Chondrocyte (in vitro differentiated cells): ENCODE measurements at places on chromosomes 7 and 10.

DNA sequence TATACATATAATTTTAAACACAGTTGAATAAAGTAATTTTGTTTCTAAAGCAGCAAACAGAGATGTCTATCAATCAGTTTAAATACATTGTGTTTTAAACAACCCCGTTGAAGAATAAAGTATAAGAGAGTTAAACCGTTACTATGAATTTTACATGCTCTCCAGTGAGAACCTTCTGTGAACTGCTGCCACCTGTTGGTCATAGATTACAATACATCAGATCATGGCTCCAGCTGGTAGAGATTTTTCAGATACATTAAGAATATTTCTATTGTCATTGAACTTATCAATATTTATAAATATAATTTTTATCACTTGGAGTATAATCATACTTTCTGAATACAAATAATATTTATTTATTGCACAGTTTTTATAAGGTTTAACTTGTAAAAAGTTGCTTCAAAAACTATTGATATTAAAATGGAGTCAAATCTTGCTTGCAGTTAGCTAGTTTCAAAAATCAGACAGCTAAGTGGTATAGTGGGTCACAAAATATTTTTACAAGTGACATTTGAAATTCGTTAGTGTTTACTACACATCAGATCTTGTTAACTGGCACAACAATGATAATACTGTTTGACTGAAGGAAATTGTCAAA is 561.2 kb upstream of the PHF14 start:
- no peak for DNase-seq

GRCh38 chr7:128710481-128710880 is 28.7 kb upstream of the CALU start:
- no peak for DNase-seq

GRCh38 chr7:17136126-17136525 is 162.3 kb upstream of the AHR start:
- no peak for DNase-seq

DNA sequence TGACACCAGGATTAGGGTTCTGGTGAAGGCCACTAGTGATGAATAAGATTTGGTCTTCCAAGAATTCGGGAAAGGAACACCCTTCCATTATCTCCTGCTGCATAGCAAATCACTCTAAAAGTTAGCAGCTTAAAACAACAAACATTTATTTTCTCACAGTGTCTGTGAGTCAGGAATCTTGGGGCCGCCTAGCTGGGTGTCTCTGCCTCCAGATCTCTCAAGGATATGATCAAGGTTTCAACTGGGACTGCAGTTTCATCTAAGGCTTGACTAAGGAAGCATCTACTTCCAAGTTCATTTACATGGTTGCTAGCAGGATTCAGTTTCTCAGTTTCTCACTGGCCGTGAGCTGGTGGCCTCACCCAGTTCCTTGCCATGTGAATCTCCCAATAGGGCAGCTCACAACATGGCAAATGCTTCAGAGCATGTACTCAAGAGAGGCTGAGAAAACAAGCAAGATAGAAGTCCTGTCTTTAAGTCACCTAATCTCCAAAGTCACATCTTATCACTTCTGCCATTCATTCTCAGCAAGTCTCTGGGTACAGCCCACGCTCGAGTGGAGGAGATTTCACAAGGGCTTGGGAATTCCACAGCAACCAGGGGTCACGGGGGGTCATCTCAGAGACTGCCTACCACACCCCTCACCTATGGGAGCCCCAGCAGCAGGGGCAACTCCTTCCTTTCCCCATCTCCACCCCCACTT is 26.8 kb downstream of the TLX1 start:
- no peak for DNase-seq

DNA sequence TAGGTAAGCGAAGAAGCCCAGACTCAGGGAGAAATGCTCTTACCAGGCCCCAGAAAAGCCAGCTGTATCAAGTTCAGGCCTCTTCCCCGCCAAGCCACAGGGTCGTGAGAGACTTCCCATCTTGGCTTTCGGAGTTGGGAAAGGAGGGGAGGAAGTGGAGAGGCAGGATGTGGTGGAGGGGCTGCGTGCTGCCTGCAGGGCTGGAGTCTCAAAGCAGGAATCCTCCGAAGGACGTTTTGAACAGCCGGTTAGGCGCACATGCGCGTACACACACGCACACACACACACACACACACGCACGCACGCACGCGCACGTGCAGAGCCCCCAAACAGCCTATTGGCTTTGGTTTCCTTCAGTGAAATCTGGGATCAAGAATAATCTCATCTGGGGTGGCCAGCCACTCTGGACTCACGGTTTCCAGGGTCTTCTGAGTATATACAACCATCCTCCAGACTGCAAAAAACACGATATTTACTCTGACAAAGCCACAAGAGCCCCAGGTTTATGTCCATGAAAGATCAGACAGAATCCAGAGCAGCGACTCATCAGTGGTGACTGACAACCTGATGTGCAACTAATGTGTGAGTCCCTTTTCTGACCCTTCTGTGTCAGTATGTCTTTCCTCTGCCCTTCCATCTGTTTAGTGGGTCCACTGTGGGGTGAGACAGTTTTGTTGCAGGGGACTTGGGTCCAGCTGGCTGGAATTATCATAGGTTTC is 115.0 kb upstream of the ZNF438 start:
- DNase-seq, result no peak

DNA sequence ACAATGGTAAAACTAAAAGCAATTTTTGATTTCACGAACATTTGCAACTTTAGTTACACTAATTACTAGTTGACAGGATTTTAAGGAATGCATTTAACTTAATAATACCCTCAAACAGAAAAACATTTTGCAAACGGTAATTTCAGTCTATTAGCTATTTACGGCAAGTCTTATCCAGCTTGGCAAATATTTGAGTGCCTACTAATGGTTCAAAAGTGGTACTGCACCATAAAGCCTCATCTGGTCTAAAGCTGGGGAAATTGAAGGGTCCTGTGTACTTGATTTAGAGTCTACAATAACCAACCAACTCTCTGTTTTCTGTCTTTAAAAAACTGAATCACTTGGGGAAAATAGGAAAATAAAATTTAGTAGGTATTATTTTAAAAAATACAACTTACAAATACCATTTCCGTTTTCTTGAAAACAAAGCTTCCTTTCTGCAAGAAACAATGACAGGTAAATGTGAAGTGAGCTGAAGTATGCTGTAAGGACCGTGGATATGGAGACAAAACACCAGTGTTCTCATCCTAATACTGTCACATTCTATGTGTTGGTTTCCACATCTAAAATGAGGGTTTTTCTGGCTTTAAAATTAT is 142.3 kb downstream of the VPS50 start:
- no peak for DNase-seq

DNA sequence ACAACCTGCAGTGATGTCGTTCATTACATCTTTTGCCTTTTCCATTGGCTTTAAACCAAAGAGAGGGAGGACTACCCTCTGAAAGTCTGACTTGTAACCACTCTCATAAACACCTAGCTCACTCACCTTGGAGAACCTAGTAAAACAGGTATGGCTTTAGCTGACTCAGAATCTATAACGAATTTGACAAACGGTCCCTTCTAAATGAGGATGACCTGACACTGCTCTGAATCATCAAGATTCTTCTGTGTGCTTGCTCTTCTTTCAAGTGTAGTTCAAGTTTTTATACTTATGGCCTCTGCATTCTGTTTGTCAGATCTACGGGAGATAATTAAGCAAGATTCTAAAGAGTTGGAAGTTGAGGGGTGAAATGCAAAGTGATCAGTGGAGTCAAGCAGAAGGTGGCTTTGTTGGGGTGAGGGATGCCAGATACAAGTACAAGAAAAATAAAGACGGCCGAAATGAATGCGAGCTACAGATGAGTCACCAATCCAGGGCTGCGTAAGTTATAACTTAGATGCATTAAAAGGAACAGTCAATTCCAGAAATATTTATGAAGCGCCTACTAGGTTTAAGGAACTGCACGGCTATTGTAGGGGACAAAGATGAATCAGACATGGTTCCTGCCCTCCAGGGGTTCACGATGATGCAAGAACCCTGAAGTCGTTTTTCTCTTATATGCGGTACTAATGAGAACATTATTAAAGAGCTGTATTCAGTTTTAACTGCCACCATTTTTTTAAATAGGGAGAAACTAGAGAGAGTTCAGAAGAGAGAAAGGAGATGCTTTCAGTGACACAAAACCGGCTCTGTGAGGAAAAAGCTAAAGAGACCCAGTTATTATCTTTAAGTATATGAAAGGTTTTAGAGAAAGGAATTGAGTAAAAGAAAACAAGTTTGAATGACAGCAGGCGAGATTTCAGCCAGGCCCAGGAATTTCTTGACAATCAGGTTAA is 6.5 kb downstream of the HIPK2 start:
- no peak for DNase-seq

DNA sequence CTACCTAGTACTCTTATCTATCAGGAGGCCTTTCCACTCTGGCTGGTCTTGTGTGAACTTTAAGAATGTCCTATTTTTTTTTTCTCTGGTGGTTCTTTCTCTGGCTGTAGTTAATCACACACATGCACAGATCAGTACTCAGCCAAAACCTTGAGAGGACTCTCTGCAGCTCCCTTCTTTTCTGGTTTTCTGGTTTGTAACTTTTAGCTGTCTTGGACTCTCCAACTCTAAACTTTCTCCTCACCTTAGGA is 54.9 kb upstream of the HELLS start:
- DNase-seq, result no peak

- DNase-seq, result no peak
Observed at GRCh38 chr7:140161047-140161446, 15.7 kb downstream of the KDM7A start.

DNA sequence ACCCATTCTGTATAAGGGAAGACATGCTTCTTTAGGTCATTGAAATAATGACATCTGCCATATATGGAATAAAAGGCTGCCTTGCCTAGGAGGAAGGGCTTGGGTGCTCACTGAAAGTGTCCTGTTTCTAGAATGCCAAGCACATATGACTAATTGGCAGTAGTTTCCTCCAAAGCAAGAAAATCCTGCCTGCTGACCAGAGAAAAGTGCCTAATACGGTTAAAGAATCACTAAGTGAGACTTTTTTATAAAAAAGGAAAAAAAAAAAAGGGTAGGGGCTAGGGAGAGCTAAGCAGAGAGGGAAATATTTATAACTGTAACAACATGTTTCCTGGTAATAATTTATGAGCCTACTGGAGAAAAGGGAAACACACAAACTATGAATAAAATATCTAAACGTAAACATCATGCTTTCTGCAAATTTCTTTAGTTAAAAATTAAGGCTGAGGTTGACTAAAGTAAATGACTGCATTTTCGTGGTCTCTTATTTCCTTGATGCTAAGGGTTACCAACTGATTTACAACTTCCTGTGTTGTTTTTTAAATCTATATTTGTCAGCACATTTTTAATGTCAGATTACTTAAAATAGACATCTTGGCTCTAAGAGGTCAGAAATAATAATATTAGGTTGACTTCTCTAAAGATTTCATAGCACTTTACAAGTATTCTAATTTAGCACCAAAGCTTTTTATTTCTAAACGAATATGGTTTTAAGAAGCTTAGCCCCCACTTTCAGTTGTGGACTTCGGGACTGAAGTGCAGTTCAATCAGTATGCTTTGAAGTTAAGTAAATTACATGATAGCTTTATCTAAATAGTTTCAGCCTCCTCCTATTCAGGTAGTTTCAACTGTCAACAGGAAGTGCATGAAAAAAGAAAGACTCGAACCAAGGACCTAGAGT is 89.6 kb downstream of the CABCOCO1 start:
- no peak for DNase-seq

DNA sequence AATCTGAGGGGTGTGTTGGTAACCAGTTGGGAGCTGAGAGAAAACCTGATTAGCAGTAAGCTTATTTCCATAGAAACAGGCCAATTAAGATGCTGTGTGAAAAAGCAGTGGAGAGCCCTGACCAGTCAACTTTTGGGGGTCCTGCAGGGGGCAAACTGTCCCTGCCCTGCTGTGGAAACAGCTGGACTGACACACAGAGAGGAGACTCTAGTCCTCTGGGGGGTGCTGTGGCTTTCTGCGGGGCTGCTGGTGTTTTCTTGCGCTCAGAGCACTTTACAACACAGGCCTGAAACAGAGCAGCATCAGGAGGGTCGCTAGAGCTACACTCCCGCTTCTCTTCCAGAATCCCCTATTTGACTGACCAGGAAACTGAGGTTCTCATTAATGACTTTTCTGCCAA is 546.9 kb upstream of the GALNT17 start:
- DNase-seq, result no peak

GRCh38 chr10:61000769-61001730 is 57.1 kb upstream of the RHOBTB1 start:
- DNase-seq, result no peak

GRCh38 chr7:106281127-106281526 is 3.7 kb downstream of the NAMPT start:
- no peak for DNase-seq

DNA sequence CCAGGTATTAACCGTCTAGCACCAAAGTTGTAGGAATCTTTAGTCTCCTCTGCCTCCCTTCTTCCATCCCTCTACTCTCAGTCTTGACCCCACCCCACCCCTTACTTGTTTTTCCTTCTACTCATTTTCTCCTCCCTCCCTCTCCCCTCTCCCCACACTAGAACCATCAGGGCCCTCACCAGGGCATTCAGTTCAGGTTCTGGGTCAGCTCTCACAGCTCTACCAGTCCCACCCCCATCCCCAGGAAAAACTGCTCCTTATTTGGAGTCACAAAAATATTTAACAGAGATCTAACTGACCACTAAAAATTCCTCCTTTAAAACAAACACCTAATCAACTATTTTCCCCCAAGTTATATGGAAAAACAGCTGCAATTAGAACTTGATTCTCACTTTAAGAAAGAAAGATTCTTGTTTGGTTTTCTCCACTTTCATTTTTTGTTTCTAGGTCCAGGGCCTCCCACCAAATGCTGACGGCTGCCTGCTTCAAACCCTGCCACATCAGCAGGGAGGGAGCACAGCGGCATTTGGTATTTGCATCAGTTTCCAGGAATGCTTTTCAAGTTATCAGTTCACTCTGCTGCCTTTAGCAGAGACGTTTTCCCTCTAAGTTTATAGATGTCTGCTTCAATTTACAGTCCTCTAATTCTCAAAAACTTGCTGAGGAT is 2.8 kb upstream of the COL1A2 start:
- no peak for DNase-seq

DNA sequence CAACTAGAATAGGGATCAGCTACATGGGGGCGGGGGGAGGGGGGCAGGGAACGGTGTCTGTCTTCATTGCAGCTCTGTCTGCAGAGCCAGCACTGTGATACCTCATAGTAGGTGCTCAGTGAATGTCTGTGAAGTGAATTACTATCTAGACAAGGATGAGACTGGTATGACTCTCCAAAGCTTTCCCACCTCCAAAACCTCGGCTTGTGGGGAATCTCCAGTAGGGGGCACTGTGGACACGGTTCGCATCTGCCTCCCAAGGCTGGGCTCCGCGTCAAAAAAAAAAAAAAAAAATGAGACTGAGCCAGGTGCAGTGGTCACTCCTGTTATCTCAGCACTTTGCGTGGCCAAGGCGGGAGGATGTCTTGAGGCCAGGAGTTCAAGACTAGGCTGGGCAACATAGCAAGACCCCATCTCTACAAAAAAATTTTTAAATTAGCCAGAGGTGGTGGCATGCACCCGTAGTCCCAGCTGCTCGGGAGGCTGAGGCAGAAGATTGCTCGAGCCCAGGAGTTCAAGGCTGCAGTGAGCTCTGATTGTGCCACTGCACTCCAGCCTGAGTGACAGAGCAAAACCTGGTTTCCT is 9.6 kb downstream of the TRIM56 start:
- DNase-seq, result no peak
